ENCODE measurements at places on chromosomes 7 and 10.

DNA sequence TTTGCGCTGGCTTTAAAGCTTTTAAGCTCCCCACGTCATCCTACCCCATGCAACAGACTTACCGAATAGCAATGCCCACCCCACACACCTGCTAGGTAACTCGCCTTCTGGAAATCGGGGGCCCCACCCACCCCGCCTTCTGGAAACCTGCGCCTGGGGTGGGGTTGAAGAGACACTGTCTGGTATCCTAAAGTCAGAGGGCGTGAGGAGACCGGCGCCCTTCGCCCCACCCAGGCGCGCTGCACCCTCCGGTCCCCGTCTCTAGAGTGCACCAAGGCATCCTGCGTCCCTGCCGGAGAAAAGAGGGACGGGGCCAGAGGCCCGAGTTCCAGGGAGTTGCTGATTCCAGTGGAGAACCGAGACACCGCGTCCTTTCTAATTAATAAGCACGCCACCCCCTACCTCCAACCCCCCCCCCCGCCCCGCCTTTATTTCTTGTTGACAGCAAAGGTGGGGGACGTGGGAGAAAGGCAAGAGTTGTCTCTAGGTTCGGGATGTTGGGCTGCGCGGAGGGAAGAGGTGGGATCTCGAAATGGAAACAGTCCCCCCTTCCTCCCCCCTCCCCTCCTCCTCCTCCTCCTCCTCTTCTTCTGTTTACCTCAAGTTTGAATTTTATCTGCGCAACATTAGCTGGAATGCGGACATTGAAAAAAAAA is 220.9 kb upstream of the MKLN1 start:
- peak; percentile 84 for DNase-seq

- DNase-seq = no peak
Observed at GRCh38 chr7:102313997-102314780, 27.5 kb downstream of the SH2B2 start.

GRCh38 chr10:62652564-62652963 is 152.0 kb upstream of the ADO start:
- DNase-seq = no peak

- DNase-seq = no peak
Observed at GRCh38 chr10:122460891-122461293, 461 bp upstream of the HTRA1 start.
